Stimulated activated naive B cell treated with anti-CD40 and anti-IgM and Interleukin-4, amounts not matched to agents 10 μg/mL and 1 μg/mL and 100 μg/mL, for 72 hours (primary cell): ENCODE measurements at places on chromosomes 2 and 18.

DNA sequence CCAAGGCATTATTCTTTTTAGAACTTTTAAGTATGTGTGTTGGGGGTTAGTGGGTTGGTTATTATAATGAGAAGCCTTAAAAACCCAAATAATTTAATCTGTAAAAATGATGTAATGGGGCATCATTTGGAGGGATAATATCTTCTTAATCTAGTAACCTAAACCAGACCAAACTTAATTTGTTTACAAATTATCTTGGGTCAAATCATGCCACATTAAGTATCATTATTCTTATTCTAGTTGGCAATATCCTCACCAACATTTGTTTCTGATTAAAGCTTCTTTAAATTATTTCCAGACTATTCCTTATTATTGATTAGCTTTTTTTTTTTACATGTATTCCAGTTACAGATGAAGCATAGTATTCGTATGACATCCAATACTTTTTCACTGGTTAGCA, 85.5 kb upstream of the VWC2L start:
- no peaks in the 10 kb centered on the region for H3K27me3 ChIP-seq
- no peak overlapping the region for H3K27ac ChIP-seq
- no peaks in the 10 kb centered on the region for H3K4me1 ChIP-seq
- no peak for DNase-seq

DNA sequence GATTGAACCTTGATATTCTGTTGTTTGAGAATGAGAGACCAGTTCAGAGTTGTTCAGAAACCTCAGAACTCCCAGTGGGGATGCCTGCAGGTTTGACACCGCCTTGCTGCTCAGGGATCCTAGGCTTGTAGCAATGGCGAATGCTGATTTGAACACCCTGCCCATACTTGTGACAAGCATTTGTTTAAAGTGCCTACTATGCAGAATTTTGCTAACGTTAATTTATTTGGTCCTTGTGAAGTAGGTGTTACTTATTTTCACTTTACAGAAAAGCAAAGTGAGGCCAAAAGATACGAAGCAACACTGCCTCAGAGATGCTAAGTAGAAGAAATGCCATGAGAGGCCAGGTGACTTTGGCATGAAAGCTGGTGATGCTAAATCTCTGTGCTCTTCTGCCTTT, 32.3 kb downstream of the STON1 start:
- no peaks in the 10 kb centered on the region for H3K36me3 ChIP-seq
- no peak overlapping the region for H3K4me3 ChIP-seq
- H3K27ac ChIP-seq: no peak overlapping the region
- no peaks in the 10 kb centered on the region for H3K4me1 ChIP-seq
- H3K27me3 ChIP-seq: no peaks in the 10 kb centered on the region

DNA sequence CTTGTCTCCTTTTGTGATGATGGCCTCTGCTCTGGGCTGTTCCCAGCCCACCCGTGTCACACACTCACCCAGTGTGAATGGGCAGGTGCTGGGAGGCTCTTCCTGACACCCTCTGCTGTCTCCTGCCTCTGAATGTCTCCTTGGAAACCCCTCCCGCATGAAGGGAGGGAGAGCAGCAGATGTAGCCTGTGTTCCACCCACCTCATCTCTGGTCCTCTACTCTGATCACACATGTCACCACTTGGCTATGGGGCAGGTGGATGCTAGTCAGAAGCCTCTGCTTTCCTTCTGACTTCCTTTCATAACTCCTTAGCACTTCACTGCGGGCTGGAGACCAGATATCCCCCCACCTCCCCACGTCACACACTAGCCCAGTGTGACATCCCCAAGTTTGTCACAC, 23.9 kb downstream of the EFR3B start:
- H3K4me3 ChIP-seq: no peak overlapping the region
- H3K27ac ChIP-seq: no peak overlapping the region
- peaks cover 10% of the 10 kb centered on the region for H3K4me1 ChIP-seq
- DNase-seq: no peak

- DNase-seq: no peak
- no peaks in the 10 kb centered on the region for H3K36me3 ChIP-seq
- H3K27me3 ChIP-seq: peaks cover 47% of the 10 kb centered on the region
- no peak overlapping the region for H3K27ac ChIP-seq
- peaks cover 12% of the 10 kb centered on the region for H3K4me1 ChIP-seq
- H3K4me3 ChIP-seq: no peak overlapping the region
Measured at GRCh38 chr2:237873421-237873831, 14.0 kb downstream of the RAMP1 start.

DNA sequence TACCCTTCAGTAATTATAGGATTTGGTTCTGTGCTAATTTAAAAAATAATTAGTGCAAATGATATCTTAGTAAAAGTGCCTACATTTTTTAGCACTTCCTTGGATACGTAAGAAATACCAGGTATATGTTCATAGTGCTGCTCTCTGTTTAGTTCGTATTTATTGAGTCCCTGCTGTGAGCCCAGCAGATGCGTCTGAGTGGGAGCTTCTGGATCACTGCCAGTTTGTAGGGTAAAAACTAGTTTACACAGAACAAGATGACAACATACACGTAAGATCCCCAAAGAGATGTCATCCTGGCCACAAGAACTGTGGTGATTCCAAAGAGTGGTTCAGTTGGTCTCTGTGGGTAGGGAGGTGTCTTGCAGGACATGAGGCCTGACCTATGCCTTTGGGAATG, 103.2 kb downstream of the CTIF start:
- no peaks in the 10 kb centered on the region for H3K4me1 ChIP-seq
- no peaks in the 10 kb centered on the region for H3K27me3 ChIP-seq
- H3K27ac ChIP-seq: no peak overlapping the region
- DNase-seq: no peak

GRCh38 chr18:62651276-62652056, 63.9 kb upstream of the PHLPP1 start:
- DNase-seq: no peak
- no peaks in the 10 kb centered on the region for H3K36me3 ChIP-seq
